ENCODE measurements at places on chromosomes 5 and 9. TPM values are rescaled to one million over a fixed set of nuclear protein-coding genes. Genes with fewer than 3 reads are reported as not detected.

DNA sequence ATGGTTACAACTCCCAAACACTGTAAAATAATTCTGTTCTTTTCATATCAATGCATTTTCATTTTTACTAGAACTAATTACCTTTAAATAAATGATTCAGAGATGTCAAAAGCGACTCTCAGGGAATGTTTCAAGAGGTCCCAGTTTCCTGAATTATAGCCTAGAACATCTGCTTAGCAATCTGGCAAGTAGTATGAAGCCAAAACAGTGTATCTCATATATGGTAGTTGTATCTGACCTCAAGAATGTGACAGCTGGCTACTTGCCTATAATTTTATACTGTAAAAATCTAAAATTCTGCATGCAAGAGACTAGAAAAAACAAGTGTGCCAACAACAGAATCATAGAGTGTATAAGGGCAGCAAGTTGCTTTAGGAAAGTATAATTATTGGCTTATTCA is 187.7 kb upstream of the POU5F2 start:
- DNase-seq: no peak

The MELK gene
- not detected for polyA plus RNA-seq

The FBXO38 gene
- 22.4 TPM for polyA plus RNA-seq

DNA sequence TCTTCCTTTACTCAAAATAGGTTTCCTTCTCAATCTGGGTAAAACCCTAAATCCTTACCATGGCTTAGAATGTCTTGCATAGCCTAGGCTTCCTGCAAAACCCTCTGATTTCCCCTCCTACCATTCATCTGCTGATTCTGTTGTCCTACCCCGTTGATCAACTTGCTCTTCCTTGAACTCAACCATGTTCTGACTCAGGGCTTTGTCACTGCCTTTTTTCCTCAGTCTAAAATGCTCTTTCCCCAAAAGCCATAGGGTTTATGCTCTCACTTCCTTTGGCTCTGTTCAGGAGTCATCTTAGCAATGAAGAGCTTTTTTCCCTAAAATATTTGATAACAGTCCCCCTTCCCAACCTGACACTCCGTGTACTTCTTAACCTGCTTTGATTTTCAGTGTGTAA is 79.4 kb upstream of the IZUMO3 start:
- DNase-seq: no peak

- DNase-seq: no peak
Measured at GRCh38 chr5:73367650-73368049, 80.9 kb downstream of the FOXD1 start.

The SCGB3A2 gene
- polyA plus RNA-seq: not detected

DNA sequence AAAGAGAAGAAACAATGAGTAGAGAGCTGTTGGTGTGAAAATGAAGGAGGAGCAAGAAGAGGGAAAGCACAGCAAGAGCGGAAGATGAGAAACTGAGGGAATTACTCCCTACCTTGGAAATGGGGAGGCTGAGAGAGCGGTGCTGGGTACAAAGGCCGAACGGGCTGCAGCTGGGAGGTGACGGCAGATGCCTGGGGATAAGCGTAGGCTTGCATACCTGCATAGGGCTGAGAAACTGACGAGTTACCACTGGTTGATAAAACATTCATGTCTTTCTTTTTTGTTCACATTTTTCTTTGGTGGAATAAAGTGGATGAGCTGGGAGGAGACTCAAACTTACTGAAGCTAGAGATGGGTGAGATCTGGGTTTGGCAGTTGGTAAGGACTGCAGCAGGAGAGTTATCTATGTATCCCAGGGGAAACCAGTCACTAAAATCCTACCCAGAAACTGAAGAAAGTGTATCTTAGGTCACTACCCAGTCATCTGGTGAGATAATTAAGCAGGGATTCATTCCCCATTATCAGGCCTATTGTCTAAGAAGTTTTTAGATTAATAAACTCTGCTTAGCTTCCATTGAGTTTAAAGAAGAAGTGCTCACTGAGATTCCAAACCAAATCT is 34.8 kb downstream of the FKBP15 start:
- no peak for DNase-seq

GRCh38 chr5:116546033-116546742 is 28.4 kb downstream of the SEMA6A start:
- DNase-seq: no peak

The KCNV2 gene
- polyA plus RNA-seq: not detected

- DNase-seq: no peak
Measured at GRCh38 chr9:128732576-128732975, 8.6 kb upstream of the ZDHHC12 start.

DNA sequence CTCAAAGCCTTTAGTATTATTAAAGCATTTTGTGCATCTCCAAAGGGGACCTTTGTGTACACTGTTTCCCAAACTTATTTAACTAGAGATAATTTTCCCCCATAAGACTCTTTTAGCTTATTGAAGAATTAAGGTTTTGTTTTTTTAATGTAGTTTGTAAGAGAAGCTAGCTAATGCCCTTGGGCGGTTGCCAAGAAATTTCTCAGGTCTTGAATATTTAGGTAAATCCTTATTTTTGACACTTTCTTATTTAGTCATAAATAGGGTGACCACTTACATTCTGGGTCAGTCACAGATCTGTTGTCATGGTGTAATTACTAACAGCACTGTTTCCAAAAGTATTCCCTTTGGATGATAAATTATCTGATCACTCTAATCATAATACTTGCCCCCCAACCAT is 27.2 kb downstream of the TNFAIP8 start:
- no peak for DNase-seq

GRCh38 chr5:66527478-66528035 is 68.6 kb upstream of the MAST4 start:
- DNase-seq: no peak

- no peak for DNase-seq
Measured at GRCh38 chr5:87139795-87140194, 127.9 kb upstream of the RASA1 start.

DNA sequence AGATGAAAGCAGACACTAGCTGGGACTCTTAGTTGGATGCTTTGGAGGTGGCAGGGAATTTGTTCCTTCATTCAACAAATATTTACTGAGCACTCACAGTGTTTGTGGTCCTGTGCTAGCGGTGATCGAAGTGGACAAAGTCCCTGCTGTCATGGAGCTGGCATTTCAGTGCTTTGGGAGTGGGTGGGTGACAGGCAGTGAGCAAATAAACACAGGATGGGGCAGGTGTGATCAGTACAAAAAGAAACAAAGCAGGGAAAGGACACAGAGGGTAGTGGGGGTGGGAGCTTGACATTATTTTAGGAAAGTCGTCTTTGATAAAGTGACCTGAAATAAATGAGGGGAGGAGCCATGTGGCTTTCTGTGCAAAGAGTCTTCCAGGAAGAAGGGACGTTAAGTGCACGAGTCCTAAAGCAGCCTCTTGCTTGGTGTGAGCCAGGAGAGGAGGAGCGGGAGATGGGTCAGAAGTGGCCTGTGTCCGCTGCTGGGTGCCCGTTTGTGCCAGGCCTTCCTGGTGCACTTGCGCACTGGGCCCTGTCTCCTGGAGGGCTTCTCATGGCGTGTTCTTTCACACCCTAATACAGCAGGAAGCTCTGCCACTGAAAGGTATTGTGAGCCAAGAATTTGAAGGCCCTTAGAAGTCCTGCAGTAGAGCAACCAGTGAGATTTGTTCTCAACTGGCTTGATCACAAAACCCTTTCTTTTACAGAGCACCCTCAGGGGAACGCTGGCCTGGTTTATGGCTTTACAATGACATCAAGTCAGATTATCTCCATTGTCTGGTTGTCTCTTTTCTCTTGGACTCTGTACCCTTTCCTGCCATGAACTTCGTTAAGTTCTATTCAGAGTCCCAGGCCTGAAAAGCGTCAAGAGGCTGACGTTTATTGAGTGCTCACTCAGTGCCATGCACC is 14.8 kb downstream of the NDST1 start:
- no peak for DNase-seq

- peak; percentile 46 for DNase-seq
Measured at GRCh38 chr5:157266286-157267007, 524 bp downstream of the CYFIP2 start.

DNA sequence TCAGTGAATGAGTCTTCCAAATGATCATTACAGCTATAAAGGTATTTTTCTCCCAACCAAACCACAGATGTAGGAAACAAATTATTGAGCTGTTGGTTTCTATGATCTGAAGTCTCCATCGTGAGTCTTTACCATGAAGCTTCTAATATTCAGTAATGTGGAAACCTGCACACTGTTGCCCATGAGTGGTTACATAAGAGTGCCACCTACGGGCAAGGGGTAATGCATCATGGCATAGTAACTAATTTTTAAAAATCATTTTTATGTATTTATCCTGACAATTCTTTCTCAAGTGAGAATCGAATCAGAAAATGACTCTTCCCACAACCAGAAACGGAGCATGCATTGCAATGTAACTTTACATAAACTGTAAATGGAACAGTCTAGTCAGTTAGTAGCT is 282.5 kb upstream of the SMARCA2 start:
- no peak for DNase-seq

GRCh38 chr5:145598983-145599382 is 236.2 kb downstream of the PRELID2 start:
- no peak for DNase-seq

GRCh38 chr9:72726947-72727346 is 205.5 kb downstream of the TMC1 start:
- no peak for DNase-seq

The NR5A1 gene
- not detected for polyA plus RNA-seq

GRCh38 chr5:96745844-96746531 is 61.8 kb downstream of the ERAP1 start:
- DNase-seq: no peak

The PCDHGA3 gene
- not detected for polyA plus RNA-seq

GRCh38 chr5:103234239-103234975 is 24.2 kb upstream of the MACIR start:
- DNase-seq: no peak

DNA sequence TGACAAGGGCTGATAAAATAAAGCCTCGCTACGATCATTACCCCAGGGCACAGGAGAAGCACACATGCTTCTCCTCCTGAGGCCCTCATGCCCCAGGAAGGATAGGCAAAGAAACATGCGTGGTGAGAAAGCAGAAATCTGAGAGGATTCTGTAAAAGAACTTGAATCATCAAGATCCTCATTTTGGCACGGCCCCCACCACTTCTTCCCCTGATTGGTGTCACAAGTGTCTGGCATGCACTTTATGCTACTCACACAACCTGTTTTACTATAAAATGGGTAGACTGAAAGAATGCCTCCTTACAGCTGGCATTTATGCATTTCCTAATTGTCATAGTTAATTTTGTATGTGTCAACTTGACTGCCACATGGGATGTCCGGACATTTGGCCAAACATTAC is 32.1 kb downstream of the PCA3 start:
- DNase-seq: no peak

The IL9 gene
- polyA plus RNA-seq: not detected

- no peak for DNase-seq
Measured at GRCh38 chr5:59835800-59836199, 57.7 kb downstream of the PDE4D start.

Data from CD8-positive, alpha-beta memory T cell (primary cell).